NCI-H1105 (cell line): ENCODE measurements at places on chromosomes 12 and 14.

GRCh38 chr12:64099397-64099796, 122.7 kb downstream of the KICS2 start:
- no peak for DNase-seq

DNA sequence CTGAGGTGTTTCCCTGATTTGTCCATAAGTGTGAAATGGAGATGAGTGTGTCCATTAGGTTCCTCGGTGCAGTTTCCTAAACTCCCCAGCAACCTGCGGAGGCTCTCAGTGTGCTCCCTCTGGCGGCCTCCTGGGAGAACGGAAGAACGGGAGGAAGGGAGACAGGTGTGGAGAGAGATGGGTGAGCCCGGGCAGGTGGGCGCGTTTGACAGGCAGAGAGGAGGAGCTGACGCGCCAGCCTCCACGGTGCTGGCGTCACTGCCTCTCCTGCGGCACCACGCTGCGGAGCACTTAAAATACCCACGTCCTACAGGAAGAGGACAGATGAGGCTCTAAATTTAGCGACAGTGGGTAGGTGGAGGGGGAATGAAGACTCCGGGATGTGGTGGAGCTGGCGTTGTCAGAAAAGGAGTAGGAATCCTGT, 26.8 kb upstream of the PEX5 start:
- peak; percentile 93 for DNase-seq

- no peak for DNase-seq
Observed at GRCh38 chr14:89332031-89332430, 85.0 kb downstream of the FOXN3 start.

- peak; percentile 67 for DNase-seq
Observed at GRCh38 chr12:87332987-87333726, 696.0 kb downstream of the C12orf50 start.

DNA sequence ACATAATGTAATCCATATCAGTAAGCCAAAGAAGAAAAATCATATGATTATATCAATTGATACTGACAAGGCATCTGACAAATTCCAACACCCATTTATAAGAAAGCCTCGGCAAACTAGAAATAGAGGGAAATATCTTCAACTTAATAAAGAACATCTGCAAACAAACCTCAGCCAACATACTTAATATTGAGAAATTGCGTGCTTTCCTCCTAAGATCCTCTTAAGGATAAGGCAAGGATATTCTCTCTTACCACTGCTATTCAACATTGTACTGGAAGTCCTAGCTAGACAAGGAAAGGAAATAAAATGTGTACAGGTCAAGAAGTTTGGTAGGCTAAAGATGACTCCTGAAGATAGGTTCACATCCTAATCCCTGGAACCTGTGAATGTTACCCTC, 115.9 kb downstream of the DERA start:
- DNase-seq: no peak

DNA sequence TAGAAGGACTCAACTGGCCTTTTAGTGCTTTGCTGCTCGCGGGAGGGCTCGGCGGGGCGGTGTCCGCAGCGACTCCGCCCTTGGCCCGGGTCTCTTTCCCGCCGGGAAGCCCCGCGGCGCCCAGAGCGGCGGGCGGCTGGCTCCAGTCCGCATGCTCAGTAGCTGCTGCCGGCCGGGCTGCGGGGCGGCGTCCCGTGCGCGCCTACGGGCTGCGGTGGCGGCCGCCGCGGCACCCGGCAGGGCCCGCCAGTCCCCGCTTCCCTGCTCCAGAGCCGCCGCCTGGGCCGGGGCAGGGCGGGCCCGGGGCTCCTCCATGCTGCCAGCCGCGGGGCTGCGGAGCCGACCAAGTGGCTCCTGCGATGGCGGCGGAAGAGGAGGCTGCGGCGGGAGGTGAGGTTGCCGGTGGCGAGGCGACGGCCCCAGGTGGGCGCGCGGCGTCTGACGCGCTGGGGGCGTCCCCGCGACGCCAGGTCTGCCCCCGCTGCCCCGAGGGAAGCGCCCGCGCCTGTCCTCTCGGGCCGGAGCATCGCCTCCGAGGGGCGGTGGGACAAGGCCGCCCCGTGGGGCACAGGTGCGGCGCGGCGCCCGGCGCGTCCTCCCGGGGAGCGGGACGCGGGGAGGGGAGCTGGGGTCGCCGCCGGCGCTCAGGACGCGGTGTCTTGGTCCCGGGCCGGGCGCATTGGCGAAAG, at the start of gene BMAL2:
Gene BMAL2, plus strand, starts transcription at position 123 of the 689 bp plus-strand sequence. Its CDS starts 237 bp downstream, at position 360.
- DNase-seq: peak; percentile 57

- DNase-seq: no peak
Observed at GRCh38 chr12:6662602-6662905, 365 bp downstream of the ING4 start.

- DNase-seq: no peak
Observed at GRCh38 chr14:75877292-75877691, 104.5 kb downstream of the TGFB3 start.

- DNase-seq: no peak
Observed at GRCh38 chr14:86938320-86938719, 1054.7 kb downstream of the GALC start.

GRCh38 chr14:100967930-100968329, 64.4 kb upstream of the RTL1 start:
- DNase-seq: no peak

DNA sequence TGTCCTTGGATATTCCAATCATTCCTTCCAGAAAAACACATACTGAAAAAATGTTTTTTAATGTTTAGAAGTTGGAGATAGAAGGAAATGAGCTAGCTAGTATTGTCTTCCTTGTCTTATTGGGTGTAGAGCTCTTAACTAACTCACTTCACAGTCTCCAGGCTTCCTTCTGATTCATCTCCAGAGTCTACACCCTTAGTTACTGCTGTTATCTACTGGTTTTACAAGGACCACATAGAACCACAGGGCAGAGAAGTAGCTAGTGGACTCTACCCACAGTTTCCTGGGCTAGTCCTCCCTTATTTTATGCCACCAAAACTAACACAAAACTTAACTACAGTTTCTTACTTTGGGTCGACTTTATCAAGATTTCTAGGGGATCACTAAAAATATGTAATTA, 31.0 kb upstream of the DHRS4 start:
- no peak for DNase-seq

- no peak for DNase-seq
Observed at GRCh38 chr14:73014105-73014504, 12.8 kb downstream of the ZFYVE1 start.

GRCh38 chr14:22658946-22659345, 14.8 kb upstream of the OR6J1 start:
- no peak for DNase-seq

GRCh38 chr12:117000316-117000715, 89.6 kb downstream of the FBXW8 start:
- no peak for DNase-seq

- no peak for DNase-seq
Observed at GRCh38 chr12:82730953-82731459, 44.3 kb downstream of the TMTC2 start.

- DNase-seq: no peak
Observed at GRCh38 chr14:101505236-101505970, 55.9 kb upstream of the DIO3 start.

- DNase-seq: no peak
Observed at GRCh38 chr14:61510736-61511557, 184.4 kb upstream of the HIF1A start.

DNA sequence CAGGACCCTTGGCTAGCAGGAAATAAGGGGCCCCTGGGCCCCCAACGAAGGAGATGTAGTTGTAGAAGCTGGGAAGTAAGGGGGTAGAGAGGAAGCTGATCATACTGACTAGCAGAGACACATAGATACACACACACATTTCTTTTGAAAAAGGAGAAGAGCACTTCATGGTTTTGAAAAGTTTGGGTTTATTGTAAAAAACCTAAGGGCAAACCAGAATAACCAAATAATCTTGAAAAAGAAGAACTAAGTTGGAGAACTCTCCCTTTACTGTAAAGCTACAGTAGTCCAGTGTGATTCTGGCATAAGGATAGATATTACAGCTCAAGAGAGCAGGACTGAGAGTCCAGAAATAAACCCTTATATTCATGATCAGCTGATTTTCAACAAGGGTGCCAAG, 5.8 kb upstream of the HCAR3 start:
- DNase-seq: no peak

GRCh38 chr12:101051901-101052550, 158.0 kb downstream of the SLC5A8 start:
- no peak for DNase-seq

- DNase-seq: no peak
Observed at GRCh38 chr14:35073486-35073885, 27.4 kb downstream of the FAM177A1 start.

- no peak for DNase-seq
Observed at GRCh38 chr12:4137441-4137840, 136.1 kb upstream of the CCND2 start.

DNA sequence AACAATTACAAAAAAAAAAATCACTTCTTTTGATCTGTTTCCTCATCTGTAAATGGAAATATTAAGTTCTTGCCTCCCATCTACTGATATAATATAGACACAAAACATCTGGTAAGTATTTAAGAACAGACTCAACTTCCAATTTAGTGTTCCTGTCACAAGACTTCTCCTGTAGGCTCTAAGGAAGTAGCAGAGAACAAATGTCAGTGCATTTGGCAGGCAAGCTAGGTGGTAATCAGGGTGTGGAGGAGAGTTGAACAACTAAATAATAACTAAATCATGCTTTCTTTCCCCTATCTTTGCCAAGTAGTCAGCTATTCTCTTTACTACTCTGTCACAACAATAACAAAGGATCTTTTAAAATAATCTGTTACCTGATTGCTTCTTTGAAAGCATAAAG, 22.1 kb downstream of the BAZ1A start:
- DNase-seq: no peak

DNA sequence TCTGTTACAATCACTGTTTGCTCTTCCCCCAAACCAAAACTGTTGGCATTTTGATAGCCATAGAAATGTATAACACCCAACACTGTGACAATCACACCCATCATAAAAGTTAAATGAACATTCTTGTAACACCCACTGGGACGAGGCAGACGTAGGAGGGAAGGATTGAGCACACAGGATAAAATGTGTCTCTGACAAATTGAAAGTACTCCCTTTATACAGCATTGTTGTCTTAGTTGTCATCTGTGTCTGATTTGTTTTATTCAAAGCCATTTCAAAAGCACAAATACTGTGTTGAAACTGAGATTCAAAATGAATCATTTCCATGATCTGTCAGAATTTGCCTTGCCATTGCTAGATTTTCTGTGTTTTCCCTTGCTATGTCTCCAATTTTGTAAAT, 436.3 kb downstream of the TMTC2 start:
- no peak for DNase-seq

DNA sequence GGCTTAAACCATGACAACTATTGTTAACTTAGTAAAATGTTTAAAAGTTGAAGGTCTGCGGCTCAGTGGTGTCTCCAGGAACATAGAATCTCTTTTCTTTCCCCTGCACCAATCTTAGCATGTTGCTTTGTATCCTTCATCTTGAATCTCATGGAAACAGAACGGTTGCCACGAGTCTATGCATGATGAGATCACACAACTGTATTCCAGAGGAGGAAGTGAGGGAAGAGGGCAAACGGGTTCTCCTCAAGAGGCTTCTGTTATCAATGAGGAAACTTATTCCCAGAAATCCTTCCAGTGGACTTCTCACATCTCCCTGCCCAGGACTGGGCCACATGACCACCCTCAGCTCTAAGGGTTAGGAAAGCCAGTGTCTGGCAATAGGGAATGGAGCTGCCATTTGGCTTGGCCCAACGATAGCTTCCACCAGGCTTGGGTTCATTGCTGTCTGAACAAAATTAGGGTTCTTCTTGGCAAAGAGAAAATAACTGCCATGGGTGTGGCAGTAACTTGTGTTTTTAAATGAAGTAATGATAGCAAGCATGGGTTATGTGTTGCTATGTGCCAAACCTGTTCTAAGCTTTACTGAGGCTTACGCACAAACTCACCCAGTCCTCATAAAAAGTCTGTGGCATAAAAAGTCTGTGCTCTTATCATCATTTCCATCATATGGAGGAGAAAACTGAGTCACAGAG, 17.4 kb downstream of the PLXNC1 start:
- no peak for DNase-seq

GRCh38 chr14:99672506-99673304, 11.4 kb upstream of the CYP46A1 start:
- DNase-seq: no peak

DNA sequence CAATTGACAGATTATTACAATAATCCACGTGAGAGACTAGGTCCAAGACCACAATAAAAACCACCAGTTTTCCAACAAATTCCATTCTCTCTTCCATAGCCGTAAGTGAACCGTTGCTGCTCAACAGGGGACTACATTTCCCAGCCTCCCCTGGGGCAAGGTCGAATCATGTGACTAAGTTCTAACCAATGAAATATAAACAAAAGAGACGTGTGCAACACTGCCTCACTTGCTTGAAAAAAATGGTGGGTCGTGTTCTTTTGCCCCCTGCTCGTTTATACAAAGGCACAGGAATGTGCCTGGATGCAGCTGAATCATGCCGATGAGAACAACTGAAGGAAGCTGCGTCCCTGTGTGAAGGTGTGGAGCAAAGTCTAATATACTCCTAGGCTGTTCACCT, 51.1 kb downstream of the HSPB8 start:
- DNase-seq: no peak
